ENCODE measurements at places on chromosomes 12 and 14. TPM values are rescaled to one million over a fixed set of nuclear protein-coding genes. Genes with fewer than 3 reads are reported as not detected.

REM2 gene
- polyA plus RNA-seq: 8.9 TPM

ENDOU gene
- 0.32 TPM for polyA plus RNA-seq

FITM1 gene
- 1.2 TPM for polyA plus RNA-seq

GUCY2C gene
- 0.16 TPM for polyA plus RNA-seq

PPP2R5C gene
- polyA plus RNA-seq: 124 TPM

ARPC3 gene
- polyA plus RNA-seq: 219 TPM

All from spinal cord (tissue), 10 donors.